ENCODE measurements at places on chromosomes 5 and 9. TPM values are rescaled to one million over a fixed set of nuclear protein-coding genes. Genes with fewer than 3 reads are reported as not detected.

Gene MVB12B
- total RNA-seq: 24.4 TPM

Gene RFESD
- 1.6 TPM for total RNA-seq

Gene ADRB2
- total RNA-seq: not detected

Gene SPAAR
- total RNA-seq: not detected

Gene HEMGN
- not detected for total RNA-seq

- no peak overlapping the region for H3K4me3 ChIP-seq
- H3K27ac ChIP-seq: no peak overlapping the region
- H3K36me3 ChIP-seq: no peaks in the 10 kb centered on the region
- DNase-seq: no peak
These were observed 40.9 kb downstream of the CACNA1B start for GRCh38 chr9:137918331-137919094.

DNA sequence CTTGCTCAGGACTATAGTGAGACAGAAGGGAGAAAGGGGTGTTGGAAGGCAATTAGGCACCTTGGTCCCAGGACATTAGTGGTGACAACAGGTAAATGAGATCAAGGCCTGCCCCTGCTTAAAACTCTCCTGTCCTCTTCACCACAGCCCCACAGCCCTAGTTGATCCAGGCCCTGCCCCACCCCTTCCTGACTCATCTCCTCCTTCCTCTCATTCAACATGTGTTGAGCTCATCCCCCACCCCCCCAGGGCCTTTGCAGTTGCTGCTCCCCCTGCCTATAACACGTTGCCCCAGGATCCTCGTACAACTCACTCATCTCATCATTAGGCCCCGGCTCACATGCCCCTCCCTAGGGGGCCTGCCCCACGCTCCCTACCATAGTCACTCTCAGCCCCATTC, 66.8 kb downstream of the TSPAN17 start:
- H3K27ac ChIP-seq: no peak overlapping the region
- DNase-seq: no peak
- H3K4me3 ChIP-seq: no peak overlapping the region
- no peaks in the 10 kb centered on the region for H3K27me3 ChIP-seq
- no peaks in the 10 kb centered on the region for H3K36me3 ChIP-seq
- no peaks in the 10 kb centered on the region for H3K4me1 ChIP-seq

DNA sequence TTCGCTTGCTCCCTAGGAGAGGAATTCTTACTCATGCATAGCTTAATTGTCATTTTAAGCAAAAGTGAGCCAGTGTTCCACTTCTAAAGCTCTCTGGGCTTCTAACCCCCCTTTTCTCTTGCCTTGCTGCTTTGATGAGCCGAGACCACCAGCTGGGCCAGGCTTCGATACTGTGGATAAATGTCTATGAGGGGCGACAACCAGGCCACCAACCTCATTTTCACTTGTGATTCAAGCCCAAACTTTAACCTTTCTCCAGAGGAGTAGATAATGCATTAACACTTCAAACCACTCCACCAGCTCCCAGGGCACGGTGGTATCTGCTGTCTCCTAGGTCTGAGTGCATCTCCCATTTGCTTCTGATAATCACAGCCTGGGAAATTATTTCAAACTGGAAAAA, 205.6 kb downstream of the PSAT1 start:
- DNase-seq: no peak
- H3K4me1 ChIP-seq: no peaks in the 10 kb centered on the region
- no peaks in the 10 kb centered on the region for H3K36me3 ChIP-seq
- H3K27me3 ChIP-seq: no peaks in the 10 kb centered on the region
- H3K27ac ChIP-seq: no peak overlapping the region
- H3K4me3 ChIP-seq: no peak overlapping the region

DNA sequence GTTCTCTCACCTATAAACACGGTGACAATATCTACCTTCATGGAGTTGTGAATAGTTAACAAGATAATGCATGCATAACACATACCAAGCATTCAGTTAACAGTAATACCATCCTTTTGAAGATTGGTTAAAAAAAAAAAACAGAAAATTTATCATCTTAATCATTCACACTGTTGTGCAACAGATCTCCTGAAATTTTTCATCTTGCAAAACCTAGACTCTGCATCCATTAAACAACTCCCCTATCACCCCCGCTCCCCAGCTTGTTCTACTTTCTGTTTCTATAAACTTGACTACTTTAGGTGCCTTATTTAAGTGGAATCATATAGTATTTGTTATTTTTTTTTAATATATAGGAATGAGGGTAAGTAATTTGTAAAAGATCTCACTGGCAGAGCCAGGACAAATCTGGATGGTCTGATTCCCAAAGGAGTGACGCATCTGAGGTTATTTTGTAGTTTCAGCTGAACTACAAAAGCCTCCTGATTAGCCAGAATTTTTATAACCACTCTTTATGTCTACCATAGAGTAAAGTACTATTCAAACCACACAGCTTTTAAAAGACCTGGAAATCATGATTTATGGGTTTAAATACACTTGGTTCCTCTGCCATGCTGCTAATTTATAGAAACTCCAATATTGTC, 93.0 kb downstream of the FANCC start:
- H3K36me3 ChIP-seq: no peaks in the 10 kb centered on the region
- no peak for DNase-seq
- no peaks in the 10 kb centered on the region for H3K27me3 ChIP-seq

GRCh38 chr5:109038209-109038840, 290.6 kb downstream of the FER start:
- no peak overlapping the region for H3K4me3 ChIP-seq
- no peak for DNase-seq
- no peaks in the 10 kb centered on the region for H3K27me3 ChIP-seq
- H3K36me3 ChIP-seq: no peaks in the 10 kb centered on the region
- no peak overlapping the region for H3K27ac ChIP-seq

- H3K27me3 ChIP-seq: no peaks in the 10 kb centered on the region
- H3K4me1 ChIP-seq: no peaks in the 10 kb centered on the region
- DNase-seq: no peak
These were observed 14.0 kb downstream of the IL33 start for GRCh38 chr9:6229619-6230018.

- H3K4me3 ChIP-seq: no peak overlapping the region
- H3K27me3 ChIP-seq: no peaks in the 10 kb centered on the region
- no peak for DNase-seq
- H3K4me1 ChIP-seq: 0 out of 2 replicates have a peak, but pooled peaks cover 5% of the 10 kb centered on the region
These were observed 781 bp upstream of the COL23A1 start for GRCh38 chr5:178590924-178591423.

GRCh38 chr9:88932766-88933165, 58.5 kb upstream of the S1PR3 start:
- peaks cover 19% of the 10 kb centered on the region for H3K4me1 ChIP-seq
- no peaks in the 10 kb centered on the region for H3K27me3 ChIP-seq
- no peak overlapping the region for H3K4me3 ChIP-seq
- peak; percentile 55 for DNase-seq
- peak overlapping the region; percentile 84 for H3K27ac ChIP-seq

DNA sequence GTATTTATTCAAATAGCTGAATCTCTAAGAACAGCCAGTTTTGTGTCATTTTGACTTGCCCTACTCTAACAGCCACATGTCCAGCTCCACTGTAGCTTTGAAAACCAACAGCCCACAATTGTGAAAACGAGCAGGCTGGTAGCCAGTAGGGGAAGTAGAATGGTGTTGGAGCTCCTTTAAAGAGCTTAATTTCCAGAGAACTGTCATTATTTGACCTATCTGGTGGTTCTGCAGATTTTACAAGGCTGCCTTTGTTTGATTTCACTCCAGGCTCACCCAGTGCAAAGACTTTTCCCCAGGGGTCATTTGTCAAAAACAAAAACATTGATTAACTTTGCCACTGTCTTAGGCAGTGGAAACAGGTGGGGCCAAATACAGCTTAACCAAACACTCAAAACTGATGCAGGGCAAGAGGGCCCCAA, 3.2 kb upstream of the PJA2 start:
- peaks cover 8% of the 10 kb centered on the region for H3K4me1 ChIP-seq
- no peak for DNase-seq
- H3K27me3 ChIP-seq: no peaks in the 10 kb centered on the region
- H3K27ac ChIP-seq: no peak overlapping the region
- no peaks in the 10 kb centered on the region for H3K36me3 ChIP-seq
- no peak overlapping the region for H3K4me3 ChIP-seq

GRCh38 chr9:113246928-113247327, 25.6 kb downstream of the SLC31A1 start:
- no peak overlapping the region for H3K4me3 ChIP-seq
- H3K27me3 ChIP-seq: no peaks in the 10 kb centered on the region
- H3K36me3 ChIP-seq: no peaks in the 10 kb centered on the region
- H3K27ac ChIP-seq: no peak overlapping the region

DNA sequence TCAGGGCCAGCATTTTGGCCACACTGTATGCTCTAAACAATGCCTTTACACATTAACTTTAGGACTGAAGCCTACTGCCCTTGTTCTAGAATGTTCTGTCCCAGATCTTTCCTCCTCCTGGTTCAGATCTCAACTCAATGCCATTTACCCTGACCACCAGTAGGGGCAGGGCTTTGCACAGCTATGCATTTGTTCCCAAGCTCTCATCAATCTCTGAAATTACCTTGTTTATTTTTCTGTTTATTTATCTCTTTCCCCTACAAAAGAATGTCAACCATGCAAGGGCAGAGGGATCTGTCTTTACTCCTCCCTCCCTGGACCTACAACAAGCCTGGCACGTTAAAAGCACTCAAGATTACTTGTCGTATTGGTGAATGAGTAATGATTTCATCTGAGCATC, 612.9 kb downstream of the BNC2 start:
- H3K36me3 ChIP-seq: no peaks in the 10 kb centered on the region
- no peaks in the 10 kb centered on the region for H3K27me3 ChIP-seq
- no peak for DNase-seq

DNA sequence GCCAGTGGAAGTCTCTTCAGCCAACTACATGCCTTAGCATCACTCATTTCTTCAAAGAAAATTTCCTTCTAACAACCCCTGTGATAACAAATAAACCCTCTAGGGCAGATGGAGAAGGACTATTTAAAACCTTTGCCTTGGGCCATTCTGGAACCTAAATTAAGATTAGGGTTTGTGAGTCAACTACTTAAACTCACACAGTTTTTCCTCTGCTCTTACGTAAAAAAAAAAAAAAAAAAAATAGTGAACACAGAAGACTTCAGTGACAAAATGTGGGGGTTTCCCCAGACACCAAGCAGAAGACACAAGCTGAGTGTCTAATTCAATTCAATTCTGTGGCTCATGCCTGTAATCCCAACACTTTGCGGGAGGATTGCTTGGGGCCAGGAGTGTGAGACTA, 65.8 kb upstream of the ERCC6L2 start:
- H3K27me3 ChIP-seq: no peaks in the 10 kb centered on the region
- DNase-seq: no peak
- peaks cover 10% of the 10 kb centered on the region for H3K4me1 ChIP-seq
- no peak overlapping the region for H3K27ac ChIP-seq

GRCh38 chr9:86924206-86924605, 23.1 kb downstream of the GAS1 start:
- H3K27ac ChIP-seq: no peak overlapping the region
- no peaks in the 10 kb centered on the region for H3K4me1 ChIP-seq
- no peaks in the 10 kb centered on the region for H3K27me3 ChIP-seq

DNA sequence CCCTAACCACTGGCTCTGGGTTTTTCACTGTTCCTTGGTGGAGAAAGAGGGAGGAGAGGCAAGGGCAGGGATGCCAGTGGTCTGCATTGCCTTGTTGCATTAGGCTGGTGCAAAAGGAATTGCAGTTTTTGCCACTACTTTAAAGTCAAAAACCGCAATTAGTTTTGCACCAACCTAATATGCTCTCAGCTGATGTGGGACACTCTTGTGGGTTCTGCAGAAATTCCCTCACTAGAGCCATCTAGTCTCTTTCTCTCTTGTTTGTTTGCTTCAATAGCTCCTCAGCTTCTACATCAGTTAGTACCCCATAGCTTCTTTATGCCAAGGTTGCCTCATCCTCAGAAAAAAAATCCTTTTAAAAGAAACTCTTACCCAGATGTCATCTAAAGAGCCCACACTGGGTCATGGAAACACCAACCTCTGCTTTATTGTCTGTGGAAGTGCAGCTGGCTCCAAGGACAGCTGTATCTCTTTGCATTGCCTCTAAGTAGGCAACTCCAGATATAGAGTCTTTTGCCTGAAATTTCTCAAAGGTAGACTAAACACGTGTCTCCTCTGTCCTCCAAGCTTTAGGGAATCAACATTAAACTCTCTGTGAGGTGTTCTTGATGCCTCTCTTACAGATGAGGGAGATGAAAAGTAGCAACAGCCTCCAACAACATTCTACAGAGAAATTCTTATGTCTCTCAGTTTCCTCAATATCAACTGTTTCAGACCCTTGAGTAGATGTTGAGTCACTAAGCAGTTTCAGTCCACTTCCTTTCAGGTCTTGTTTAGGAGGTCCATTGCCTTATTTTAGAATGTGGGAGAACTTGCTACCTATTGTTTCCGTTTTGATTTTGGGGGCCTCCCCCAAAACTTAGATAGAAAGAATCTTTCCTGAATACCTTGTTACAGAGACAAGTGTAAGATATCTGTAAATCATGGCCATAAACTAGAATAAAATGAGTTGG, 84.9 kb upstream of the MEF2C start:
- DNase-seq: no peak
- no peaks in the 10 kb centered on the region for H3K4me1 ChIP-seq
- no peaks in the 10 kb centered on the region for H3K36me3 ChIP-seq
- no peak overlapping the region for H3K27ac ChIP-seq
- H3K4me3 ChIP-seq: no peak overlapping the region

DNA sequence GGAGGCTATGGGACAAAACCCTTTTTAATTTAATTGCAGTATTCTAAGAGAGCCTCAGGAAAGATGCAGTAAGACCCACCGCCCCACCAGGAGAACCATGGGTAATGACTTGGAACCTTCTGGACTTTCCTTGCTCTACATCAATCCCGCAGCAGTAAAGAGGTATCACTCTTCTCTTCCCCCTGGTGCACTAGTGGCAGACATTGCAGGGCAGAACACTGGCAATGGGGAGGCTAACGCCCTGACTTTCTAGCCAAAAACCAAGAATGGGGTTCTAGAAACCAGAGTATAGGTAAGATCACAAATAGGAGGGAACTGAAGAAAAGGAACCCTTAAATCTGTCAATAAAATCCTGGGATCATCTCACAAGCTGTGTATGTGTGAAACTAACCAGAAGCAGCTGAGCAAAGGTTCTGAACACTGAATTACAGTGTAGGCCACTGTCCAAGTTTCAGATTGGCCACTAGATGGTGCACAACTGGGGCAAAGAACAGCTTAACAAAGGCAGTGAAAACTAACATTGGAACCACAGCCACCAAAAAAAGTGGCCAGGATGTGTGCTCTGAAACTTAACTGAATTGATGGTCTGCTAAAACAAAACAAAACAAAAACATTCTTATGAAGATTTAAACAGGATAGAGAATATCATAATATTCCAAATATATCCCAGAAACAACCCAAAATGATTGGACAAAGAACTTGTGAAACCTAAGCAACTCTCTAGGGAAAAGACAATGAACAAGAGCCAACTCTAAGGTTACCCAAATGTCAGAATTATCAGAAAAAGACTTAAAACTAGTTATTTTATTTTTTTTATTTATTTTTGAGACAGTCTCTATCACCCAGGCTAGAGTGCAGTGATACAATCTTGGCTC, 6.6 kb upstream of the FAM151B start:
- peak; percentile 53 for DNase-seq
- H3K36me3 ChIP-seq: no peaks in the 10 kb centered on the region
- no peak overlapping the region for H3K27ac ChIP-seq
- H3K4me1 ChIP-seq: no peaks in the 10 kb centered on the region
- H3K27me3 ChIP-seq: no peaks in the 10 kb centered on the region
- no peak overlapping the region for H3K4me3 ChIP-seq

Data from Caco-2 (cell line).